ENCODE measurements at places on chromosomes 1 and 21. TPM values are rescaled to one million over a fixed set of nuclear protein-coding genes. Genes with fewer than 3 reads are reported as not detected.
A peak's percentile ranks its signal among the peaks of the same experiment; 100 is the strongest.

GRCh38 chr1:53129891-53130597 lies 12.4 kb downstream of the SLC1A7 start:
- peak; percentile 61 for DNase-seq

The RNF115 gene
- total RNA-seq, result 10.0 TPM

DNA sequence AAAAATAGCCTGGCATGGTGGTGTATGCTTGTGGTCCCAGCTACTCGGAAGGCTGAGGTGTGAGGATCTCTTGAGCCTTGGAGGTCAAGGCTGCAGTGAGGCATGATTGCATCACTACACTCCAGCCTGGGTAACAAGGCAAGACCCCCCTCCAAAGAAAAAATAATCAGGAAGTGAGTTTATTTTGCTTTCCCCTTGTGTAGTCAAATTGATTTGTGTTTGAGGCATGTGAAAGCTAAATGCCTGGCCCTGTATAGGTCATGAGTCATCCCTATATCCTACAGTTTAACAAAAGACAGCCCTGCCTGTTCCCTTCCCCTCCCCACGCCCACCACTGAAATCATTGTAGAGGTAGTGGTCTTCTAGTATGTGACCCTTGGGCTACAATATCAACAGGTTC lies 241.4 kb upstream of the JUN start:
- DNase-seq, result no peak

DNA sequence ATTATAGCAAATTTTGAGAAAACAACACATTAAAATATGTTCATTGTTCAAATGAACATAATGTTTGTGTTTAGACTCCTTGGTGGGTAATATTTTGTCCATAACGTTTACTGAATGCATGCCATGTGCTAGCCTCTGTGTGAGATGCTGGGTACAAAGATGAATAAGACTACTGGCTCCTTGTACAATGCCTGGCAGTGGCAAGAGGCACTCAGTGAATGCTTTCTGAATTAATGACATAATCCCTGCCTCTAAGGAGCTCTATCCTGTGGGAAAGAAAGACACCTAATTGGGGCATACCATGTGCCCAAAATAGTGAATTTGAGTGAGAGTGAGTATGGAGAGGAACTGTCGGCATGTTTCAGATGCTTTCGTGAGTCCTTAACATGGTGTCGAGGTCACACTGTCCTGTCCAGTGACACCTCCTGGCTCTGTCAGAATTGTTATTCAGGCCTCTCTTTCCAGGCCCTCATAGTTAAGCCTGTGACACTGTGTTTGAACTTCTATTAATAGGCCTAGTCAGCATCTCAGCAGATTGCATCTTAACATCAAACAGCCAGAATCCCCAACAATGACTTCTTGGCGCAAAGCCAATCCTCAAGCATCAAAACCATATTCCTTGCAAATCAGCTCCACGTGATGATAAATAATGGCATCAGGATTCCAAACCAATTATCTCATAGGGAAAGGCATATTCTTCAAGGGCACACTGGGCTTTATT lies 32.8 kb upstream of the S1PR1 start:
- no peak for DNase-seq

GRCh38 chr1:217214551-217214950 lies 416.3 kb downstream of the GPATCH2 start:
- no peak for DNase-seq

- DNase-seq, result no peak
These were observed 11.0 kb downstream of the PRKCZ start for GRCh38 chr1:2061065-2061778.

The CLIC6 gene
- total RNA-seq, result 10.0 TPM

DNA sequence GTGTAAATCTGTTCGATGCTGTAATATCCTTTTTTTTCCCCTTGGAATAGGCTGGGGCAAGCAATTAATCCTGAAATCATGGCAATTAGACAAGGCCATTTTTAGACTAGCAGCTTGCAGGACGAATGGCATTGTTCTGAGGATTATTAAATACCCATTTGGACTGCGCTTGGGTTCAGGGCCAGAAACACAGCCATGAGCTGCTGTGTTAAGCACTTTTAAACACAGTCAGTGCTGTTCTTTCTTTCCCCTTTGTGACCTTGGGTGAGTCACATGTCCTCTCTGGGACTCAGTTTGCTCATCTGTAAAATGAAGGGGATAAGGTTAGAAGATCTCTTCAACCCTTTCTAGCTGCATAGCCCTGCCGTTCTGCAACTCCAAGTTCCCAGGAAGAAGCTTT lies 58.6 kb upstream of the C8B start:
- DNase-seq, result no peak

DNA sequence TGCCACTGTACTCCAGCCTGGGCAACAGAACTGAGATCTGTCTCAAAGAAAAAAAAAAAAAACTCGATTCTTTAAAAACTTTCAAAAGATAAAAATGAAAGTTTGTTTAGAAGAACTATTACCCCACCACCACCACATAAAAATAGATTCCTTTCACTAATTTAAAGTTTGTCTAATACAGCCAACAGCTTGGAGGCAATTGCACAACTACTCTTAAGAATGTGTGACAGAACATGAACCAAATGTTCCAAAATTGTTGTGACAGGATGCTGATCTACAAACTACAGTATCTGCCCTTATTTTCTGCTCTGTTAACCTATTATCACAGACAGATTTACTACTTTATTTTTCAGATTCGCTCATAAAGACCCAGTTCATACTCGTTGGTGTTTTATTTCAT lies 5.5 kb upstream of the TGFBR3 start:
- DNase-seq, result no peak

GRCh38 chr1:200279810-200280411 lies 129.9 kb downstream of the ZNF281 start:
- DNase-seq, result no peak

The S100A11 gene
- 722 TPM for total RNA-seq

The CFHR4 gene
- total RNA-seq, result not detected

The SHISA4 gene
- 19.4 TPM for total RNA-seq

The LCE2A gene
- 28.2 TPM for total RNA-seq

DNA sequence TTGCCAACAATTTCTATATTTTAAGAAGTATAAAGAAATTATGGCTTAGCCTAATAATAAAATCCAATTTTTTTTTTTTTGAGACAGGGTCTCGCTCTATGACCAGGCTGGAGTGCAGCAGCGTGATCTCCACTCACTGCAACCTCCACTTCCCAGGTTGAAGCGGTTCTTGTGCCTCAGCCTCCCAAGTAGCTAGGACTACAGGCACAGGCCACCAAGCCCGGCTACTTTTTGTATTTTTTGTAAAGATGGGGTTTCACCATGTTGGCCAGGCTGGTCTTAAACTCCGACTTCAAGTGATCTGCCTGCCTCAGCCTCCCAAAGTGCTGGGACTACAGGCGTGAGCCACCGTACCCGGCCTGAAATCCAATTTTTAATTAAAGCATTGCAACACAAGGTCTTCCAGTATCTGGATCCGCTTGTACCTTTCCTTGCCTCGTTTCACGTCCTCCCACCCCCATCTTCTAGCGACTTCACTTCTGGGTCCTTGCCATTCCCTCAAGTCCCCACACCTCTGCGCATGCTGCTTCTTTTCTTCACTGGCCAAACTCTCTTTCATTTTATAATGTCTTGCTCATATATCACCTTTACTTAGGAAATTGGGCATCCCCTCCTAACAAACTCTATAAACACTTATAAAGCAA lies 2.3 kb downstream of the FUBP1 start:
- DNase-seq, result no peak

The LCE3E gene
- 4.8 TPM for total RNA-seq
